ENCODE measurements at places on chromosomes 16 and 17.
A peak's percentile ranks its signal among the peaks of the same experiment; 100 is the strongest.

DNA sequence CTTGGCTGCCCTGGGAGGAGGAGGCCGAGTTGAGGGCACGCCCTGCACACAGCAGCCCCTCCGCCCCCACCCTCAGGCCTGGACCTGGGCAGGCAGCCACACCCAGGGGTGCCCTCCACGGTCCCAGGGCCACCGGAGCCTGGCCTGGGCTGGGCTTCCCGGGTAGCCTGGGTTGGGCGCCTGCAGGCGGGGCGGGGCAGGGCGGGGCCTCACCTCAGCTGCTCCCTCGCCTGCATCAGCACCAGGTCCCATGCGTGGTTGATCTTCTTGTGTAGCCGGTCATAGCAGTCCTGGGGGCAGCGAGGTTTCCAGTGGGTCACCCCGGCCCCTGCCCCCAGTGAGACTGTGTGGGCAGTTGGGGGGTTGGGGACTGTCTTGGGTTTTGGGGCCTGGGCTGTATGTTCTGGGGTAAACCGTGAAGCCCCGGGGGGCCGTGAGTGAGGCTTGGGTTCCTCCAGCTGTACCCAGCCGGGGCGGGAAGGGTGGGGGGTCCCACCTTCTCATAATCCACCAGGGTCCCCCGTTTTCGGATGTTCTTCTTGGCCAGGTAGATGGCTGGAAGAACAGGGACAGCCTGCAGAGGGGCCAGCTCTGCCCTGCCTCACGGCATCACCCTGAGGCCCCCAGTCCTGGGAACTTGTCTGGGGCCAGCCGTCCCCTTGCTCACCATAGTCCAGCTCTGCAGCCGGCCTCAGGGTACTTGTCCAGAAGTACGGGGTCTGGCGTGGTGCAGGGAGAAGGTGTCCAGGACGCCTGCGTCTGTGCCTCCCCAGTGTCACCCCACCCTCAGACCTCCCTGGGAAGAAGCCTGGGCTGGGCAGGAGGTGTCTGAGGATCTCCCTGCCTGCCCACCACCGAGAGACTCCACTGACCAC lies 2.0 kb downstream of the RGS11 start:
- peak; percentile 57 for DNase-seq

- DNase-seq = no peak
Measured at GRCh38 chr17:31251105-31251969, 45.7 kb downstream of the OMG start.

- DNase-seq = no peak
Measured at GRCh38 chr16:22370038-22370820, 4.2 kb downstream of the CDR2 start.

DNA sequence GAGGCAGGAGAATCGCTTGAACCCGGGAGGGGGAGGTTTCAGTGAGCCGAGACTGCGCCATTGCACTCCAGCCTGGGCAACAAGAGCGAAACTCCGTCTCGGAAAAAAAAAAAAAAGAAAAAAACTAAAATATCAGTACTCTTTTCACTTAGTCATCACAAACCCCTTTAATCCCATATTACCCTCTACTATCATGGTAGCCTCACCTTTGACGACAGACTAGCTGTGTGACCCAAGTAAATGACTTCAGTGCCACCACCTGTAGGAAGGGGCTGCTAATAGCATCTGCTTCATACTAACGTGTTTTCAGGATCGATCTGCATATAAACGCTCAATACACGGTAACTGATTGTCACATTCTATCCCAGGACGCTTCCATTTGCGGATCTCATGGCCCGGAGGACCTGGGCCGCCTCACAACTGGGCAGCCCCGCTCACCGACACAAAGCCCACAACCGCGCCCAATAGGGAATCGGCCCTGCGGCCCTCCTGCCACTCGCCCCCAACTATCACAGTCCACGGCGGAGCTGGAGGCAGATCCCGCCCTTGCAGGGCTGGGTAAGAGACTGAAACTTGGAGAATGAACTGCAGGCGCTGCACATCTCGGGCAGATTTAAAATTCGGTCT lies 1.1 kb upstream of the ZNF263 start:
- peak; percentile 79 for DNase-seq

- peak; percentile 22 for DNase-seq
Measured at GRCh38 chr17:78781104-78781892, 775 bp downstream of the CYTH1 start.

DNA sequence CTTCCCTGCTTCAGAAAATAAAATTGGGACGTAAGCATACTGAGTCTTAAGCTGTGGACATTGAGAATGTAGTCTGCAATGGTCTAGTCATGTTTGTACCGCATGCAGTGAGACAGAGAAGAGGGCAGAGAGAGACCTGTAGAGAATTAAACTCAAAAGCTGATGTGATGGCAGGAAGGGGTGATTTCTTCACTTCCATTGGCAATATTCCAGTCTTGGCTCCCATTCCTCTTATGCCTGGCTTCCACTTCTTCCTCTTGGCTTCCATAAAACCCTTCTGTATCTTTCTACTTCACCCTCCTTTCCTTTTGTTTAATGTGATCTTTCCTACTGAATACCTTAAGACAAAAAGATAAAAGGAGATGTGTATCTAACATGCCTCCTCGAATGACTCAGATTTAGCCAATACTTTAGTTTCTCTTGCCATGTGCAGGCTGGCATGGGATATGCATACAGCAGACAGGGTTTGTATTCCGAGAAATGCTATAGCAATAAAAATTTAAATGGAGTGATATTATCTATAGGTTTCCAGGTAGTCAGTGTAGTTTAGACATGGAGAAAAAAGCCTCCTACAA lies 423.1 kb upstream of the DYNLRB2 start:
- no peak for DNase-seq

- DNase-seq = no peak
Measured at GRCh38 chr16:2973093-2973492, 3.9 kb downstream of the PAQR4 start.

- no peak for DNase-seq
Measured at GRCh38 chr16:54397838-54398237, 111.3 kb upstream of the IRX3 start.

GRCh38 chr17:16477255-16477654 lies 14.7 kb downstream of the LRRC75A start:
- DNase-seq = peak; percentile 62

DNA sequence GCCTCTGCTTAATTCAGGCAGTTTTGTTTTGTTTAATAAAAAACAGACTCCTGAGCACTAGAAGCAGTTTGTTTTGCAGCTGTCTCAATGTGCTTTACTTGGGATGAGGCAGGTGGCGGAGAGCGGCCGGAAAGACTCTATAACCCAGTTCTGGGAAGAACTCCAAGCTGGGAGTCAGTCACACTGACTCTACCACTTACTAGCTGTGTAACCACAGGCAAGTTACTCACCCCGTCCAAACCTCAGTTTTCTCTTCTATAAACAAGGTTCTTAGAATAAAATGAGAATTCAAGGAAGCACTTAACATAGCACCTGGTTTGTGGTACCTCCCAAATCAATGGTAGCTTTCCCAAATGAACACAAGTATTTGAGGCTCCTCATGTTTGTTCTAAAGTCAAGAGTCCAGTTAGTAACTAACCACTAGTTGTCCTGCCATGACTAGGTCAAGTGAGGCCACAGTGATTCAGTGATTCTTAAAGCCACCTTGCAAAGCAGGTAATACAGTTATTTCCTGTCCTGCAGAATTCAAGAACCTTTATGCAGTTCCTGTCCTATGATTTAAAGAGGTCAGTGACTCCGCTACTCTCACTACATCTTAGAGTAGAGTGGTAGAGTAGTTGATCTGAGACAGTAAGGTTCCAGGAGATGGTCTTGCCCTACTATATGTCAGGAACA lies 2.7 kb downstream of the TXNDC17 start:
- no peak for DNase-seq

DNA sequence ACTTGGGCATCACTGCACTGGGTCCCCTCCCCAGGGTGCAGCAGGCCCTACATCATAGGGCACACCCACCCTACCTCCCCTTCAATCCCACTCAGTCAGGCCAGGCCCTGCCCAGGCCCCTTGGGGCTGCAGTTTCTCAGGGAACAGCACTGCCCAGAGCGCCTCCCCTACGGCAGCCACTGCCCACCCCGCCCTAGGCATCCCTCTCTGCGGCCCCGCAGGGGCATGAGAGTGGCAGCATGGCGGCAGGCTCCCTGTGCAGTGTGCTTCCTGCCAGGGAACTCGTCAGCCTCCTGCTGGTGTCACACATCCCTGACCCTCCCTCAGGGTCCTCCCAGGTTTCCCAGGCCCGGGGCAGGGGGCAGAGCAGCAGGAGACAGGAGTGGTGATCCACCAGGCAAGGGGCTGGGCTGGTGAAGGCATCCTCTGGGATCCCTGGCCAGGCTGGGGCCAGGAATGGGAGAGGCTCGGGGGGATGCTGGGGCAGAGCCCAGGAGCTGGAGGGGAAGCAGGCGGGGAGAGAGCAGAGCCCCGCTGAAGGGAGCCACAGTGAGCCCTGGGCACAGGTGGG lies 16.2 kb upstream of the BAHCC1 start:
- no peak for DNase-seq

DNA sequence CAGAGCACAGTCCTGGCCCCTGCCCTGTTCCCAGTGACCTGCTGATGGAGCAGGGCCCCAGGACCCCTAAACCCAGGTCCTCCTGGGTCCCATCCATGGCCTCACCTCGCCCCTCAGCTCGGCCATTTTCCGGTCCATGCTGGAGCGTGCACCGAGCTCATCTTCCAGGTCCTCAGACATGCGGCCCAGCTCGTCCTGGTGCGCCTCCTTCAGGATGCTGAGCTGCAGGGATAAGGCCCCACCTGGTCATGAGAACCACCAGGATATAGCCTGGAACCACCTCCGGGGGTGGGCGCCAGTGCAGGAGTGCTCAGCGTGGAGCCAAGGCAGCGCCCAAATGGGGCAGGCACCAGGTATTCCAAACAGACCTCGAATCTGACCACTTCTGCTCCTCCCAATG lies 17.9 kb downstream of the CCDC102A start:
- DNase-seq = no peak

DNA sequence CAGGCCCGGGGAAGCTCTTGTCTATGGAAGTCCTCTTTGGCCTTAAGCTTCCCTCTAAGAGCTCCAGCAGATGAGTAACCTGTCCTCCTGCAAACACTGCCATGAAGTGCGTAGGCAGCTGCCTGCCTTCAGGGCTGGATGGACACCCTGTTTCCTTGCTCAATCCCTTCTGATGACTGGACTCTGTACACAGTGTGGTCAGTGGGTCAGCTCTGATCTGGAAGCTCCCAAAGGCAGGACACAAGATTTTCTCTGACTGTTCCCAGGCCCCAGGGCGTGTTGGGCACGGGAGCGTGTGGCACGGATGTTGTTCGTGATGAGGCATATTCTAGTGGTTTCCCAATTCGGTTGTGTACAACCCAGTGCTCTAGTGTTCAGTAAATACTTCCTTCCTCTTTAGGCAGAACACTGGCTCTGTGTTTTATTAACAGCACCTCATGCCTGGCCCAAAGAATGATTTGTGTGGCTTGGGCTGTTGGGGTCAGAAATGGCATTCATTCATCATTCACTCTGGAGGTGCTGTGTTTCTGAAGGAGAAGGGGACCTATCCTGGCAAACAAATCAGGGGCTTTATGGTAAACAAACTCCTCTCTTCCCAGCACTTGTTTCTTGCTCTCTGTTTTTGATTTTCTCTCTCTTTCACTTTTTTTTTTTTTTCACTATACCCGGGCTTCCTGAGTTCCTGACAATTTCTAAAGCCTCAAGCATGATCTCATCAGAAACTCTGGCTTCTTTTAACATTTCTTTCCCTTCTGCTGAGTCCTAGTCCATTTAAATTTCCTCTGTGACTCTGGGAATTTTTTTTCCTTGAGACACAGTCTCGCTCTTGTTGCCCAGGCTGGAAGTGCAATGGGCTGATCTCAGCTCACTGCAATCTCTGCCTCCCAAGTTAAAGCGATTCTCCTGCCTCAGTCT lies 12.0 kb upstream of the RNF157 start:
- DNase-seq = peak; percentile 45
